ENCODE measurements at places on chromosomes 11 and 22.

GRCh38 chr22:49179886-49180682 lies 647.6 kb downstream of the BRD1 start:
- no peak for DNase-seq

GRCh38 chr11:93952082-93952780 lies 68.9 kb upstream of the HEPHL1 start:
- DNase-seq: no peak

DNA sequence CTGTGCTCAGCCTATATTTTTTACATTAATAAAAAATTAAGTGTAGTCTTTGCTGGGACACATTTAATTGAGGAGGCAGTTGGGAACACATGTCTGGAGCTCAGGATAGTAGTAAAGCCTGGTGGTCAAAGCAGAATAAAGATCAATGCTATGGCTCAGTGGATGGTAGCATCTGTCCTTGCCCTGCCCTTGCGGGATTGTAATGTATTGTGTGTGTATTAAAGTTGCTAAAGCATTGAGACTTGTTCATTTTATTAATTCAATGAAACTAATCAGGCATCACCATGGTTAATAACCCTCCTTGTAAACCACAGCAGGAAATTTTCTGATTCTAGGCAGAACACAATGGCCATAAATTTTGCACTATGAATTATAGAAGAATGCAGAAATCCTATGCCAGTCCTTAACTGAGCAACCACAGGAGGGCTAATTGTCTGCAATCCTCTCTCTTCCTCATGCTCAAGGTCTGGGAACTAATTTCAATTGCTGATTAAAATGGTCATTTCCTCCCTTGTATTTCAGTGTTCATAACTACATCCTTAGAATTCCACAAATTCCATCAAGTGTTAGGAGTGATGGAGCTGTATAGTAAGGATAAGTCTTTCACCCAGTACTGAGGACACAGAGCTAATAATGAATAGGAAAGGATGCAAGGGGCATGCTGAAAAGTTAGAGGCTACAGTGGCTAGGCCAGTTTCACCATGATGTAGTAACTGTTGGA lies 403.2 kb upstream of the DDI1 start:
- no peak for DNase-seq

- DNase-seq: no peak
Observed at GRCh38 chr22:20867179-20868024, 8.6 kb downstream of the SNAP29 start.

GRCh38 chr11:22556381-22556780 lies 69.2 kb downstream of the FANCF start:
- no peak for DNase-seq

DNA sequence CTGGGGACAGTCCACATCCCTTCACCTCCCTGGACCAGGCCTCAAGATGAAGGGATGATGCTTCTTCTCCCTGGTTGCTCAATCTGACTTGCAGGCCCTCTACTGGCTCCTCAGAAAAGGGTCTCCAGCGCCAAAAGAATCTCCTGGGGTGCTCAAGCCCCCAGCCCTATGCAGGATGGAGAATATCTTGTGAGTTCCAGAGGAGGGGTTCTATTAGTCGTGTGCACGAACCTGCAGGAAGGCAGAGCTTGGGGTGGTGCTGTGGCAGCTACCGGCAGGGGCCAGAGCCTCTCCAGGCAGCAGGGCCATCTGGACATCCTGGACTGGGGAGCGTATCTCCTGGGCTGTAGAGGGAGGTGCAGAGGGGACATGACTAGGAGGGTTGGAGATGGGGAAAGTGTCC lies 1339.5 kb downstream of the BRD1 start:
- DNase-seq: no peak

Data from DMS79 (cell line).